NCI-H748 treated with DMSO at 0.1 percent for 48 hours (cell line): ENCODE measurements at places on chromosomes 5 and 9.
A peak's percentile ranks its signal among the peaks of the same experiment; 100 is the strongest.

DNA sequence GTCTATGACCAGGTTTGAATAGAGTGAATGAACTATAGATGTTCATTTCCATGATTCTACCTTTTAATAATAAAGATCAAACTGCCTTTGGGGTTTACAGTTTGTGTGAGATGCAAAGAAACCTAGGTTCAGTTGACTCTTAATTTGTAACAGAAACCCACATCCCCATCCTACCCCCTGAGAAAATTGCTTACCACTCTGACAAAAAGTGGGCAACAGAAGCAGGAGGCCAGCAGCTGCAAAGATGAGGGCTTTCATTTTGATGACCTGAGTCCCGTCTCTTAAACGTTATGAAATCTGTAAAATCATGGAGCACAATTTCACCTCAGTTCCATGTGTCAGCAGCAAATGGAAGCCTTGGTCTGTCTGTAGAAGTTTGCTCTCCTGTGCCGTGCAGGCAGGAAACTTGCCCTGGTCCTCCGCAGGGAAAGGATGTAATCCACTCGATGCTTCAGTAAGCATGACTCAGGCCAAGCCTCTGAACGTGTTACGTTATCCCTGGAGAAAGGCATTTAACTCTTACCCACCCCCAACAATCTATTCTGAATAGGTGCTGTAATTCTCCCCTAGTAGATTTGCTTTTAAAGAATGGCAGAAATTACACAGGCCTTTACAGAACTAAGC lies at the start of gene F2RL2:
F2RL2 (minus strand) TSS at position 431 of the 624 bp plus-strand sequence; CDS start at position 258, 173 bp downstream.
- no peak for DNase-seq

DNA sequence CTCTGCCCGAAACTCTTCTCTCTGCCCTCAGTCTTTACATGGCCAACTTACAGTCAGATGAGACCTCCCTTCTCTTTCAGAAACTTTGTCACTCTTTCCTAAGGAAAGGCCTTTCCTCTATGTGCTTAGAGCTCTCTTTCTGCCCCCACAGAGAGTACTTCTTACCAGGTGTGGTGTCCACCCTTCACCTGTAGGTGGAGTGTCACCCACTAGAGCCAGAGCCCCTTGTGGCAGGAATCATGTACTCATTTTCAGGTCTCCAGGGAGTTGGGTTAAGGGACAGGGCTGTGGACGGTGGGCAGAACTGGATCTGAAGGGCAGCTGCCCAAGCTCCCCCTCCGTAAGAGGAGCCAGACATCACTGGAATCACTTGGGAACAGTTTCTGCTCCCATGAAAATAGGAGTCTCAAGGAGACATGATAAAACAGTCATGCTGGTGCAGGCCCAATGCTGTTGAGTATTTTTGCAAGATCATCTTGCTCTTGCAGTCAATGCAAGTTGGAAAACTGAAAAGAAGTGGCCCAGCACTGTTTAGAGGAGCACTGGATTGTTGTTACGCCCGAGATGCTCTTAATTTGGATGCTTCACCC lies 436.7 kb downstream of the ZSWIM6 start:
- no peak for DNase-seq

DNA sequence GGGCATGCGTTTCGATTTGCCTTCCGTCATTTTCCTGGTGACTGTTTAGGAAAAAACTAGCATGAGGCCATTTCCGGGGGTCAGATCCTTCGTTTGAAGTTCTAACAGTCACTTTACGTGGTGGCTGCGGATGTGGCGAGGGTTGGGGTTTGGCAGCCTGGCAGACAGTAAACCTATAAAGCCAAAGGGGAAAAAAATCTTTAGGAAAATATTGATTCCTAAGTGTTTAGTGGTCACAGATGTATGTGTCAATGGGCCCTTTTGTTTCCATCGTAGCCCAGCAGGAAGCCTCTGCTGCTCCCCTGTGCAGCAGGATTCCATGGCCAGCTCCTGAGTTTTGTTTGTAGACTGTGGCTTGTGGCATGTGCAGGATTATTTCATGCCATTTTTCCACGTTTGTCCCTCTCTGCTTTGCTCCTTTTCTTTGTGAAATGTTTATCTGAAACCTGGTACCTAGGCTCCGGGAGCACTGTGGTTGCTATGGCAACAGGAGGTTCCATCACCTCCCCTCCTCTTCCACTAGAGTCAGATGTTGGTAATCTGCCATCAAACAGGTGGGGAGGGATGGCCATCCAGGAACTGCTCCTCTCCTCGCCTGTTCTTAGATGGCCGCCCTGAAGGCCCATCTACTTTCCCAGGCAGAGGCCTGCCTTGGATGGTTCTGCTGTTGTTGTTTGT lies 202.3 kb downstream of the AOPEP start:
- no peak for DNase-seq

GRCh38 chr5:27450607-27451006 lies 412.2 kb upstream of the CDH9 start:
- DNase-seq: peak; percentile 72

GRCh38 chr9:88738709-88739108 lies 203.7 kb downstream of the NXNL2 start:
- DNase-seq: no peak

- DNase-seq: peak; percentile 77
These were observed 208.4 kb downstream of the MEF2C start for GRCh38 chr5:88674356-88675167.

GRCh38 chr9:11144746-11145145 lies 531.9 kb upstream of the PTPRD start:
- DNase-seq: no peak

GRCh38 chr5:33037076-33037475 lies 326.0 kb downstream of the NPR3 start:
- DNase-seq: no peak

DNA sequence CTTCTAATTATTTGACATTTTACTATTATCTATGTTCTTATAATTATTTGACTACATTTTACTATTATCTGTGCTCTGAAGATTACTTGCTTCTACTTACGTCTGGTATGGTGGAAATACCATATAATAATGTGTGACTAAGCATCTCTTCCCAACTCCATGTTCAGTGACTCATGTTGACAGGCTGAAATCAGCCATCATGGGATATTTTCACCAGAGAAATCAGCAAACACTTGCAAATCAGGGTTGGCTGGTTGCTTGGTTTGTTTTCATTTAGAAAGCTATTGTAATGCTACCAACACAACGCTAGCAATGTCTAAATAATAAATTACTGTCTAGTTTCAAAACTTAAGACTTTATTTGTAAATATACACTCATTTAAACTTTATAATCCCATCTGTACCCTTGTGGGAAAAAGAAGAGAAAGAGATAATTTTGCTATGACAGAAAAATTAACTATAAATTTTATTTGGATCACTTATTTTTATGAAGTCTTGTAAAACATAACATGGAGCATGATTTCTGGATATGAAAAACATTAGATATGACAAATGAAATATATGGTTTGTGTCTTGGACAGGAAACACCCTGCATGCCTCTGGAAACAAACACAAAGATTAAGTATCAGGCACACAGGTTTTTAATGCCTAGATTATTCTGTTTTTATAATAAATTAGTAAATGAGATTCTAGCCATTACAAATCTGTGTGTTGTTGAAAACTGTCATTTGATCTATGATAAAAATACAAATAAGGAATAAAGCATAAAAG lies 337.6 kb downstream of the BNC2 start:
- DNase-seq: no peak

DNA sequence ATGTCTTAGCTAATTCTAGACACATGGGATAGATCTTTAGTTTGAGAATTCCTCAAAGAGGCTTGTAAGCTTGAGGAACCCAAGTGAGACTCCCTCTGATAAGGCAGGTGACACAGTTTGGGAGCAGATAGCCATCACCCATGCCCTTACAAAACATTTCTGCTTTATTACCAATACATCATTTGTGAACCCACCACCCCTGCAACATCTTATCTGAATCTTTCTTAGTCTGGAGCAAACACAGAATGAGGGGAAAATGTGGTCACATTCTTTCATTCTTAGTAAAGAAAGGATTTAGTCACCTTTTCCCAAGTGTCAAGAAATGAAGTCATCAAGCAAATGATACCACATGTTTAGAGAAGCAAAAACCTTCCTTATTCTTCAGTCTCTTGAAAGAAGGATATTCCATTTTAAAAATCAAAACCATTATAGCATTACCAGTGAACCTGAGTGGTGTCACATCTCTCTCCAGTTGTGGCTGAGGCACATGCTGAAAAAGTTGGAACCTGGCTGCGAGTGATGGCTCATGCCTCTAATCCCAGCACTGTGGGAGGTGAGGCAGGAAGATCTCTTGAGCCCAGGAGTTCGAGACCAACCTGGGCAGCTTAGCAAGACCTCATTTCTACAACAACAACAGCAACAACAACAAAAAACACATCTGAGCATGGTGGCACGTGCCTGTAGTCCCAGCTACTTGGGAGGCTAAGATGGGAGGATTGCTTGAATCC lies 65.9 kb downstream of the PRKACG start:
- no peak for DNase-seq

GRCh38 chr9:68731857-68732256 lies 26.8 kb downstream of the PIP5K1B start:
- DNase-seq: no peak

DNA sequence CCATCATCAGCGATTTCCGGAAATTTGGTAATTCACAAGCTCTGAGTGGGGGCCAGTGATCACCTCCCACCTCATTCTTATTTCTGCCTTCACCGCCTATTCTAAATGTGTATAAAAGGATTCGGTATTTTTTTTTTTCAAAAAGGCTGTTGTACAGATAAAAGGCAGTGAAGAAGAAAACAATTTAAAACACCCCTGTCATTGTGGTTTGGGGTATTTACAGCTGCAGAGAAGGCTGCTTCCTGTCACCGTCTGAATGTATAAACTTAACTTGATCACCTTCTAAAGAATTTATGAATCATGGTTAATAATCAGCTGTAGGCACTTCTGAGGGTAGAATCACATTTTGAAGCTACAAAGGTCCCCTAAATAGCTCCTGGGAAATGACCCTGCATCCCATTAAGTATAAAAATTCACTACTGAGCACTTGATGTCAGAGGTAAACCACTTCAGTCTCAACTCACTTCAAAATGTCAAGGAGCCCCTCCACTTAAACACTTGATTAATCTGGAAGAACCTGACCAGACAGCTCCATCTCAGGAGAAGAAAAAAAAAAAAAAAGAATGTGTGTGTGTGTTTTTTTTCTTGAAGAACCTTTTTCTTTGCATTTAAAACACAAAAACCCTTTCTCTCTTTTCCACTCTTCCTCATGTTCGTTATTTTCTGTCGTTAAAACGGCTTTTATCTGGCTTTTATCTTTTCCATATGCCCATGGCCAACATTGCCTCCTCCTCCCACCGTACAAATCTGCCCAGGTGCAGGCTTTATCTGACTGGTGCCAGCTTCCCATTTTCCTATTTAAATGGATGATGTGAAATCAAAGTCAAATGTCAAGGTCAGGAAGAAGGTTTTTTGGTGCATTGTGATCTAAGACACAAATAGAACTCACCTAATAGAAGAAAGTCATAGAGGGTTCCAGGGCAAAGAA lies 291.2 kb downstream of the IRX1 start:
- no peak for DNase-seq

GRCh38 chr5:154309371-154309745 lies 118.8 kb downstream of the GALNT10 start:
- no peak for DNase-seq

DNA sequence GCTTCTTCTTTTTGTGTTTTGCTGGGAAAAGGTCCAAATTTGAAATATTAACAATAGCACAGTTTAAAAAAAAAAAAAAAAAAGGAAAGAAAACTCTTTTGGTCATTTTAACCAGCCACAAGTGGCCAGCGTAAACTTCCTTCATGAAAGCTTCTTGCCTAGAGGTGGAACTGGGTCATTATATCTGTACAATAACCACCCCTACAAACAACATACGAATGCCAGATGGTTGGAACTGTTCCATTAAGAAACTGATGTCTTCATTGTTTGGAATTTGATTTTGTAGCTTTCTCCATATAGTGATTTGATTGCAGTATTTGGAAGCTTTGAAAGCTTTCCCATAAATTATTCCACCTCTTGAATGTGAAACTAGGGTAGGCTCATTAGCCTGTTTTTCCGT lies 18.3 kb upstream of the LPAR1 start:
- DNase-seq: no peak

GRCh38 chr9:87888501-87888900 lies 5.8 kb downstream of the SPATA31E1 start:
- DNase-seq: no peak

GRCh38 chr9:8036914-8037524 lies 237.4 kb upstream of the DMAC1 start:
- DNase-seq: no peak

DNA sequence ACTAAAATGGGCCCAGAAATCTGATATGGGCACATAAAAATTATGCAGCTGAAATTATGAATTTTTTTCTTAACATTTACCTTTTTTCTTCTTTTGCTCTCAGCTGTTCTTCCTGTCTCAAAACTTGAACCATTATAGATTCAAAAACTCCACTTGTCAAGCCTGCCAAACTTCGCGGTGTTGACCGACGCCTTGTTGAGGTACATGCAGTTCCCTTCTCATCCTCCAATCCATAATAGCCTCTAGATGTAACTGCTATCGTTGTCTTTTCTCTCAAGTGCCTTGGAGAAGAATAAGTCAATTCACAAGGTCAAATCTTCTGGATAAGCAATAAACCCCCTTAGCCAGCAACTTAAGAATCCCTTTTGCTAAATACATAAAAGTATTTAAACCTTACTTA lies 27.2 kb downstream of the RANBP6 start:
- DNase-seq: no peak

GRCh38 chr9:123999661-124000060 lies 11.9 kb upstream of the LHX2 start:
- no peak for DNase-seq

- no peak for DNase-seq
These were observed 58.1 kb upstream of the ZNF354A start for GRCh38 chr5:178788381-178789085.

DNA sequence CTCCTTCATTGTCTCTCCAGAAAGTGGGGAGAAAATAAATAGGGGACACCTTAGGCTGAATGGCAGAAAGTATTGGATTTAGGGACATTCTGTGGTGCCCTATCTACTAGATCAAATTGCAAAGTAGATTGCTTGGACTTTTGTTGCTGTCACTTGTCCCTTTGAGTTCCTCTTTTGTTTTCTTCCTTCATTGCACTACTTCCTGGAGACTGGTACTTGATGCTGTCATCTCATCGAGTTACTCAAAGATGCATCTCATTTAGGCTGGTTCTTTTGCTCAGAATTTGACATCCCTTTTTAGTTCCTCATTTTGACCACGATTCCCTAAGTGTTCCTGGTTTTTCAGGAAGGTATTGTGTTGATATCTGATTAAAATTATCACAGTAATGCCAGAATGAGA lies 137.6 kb downstream of the ADGRV1 start:
- no peak for DNase-seq

GRCh38 chr9:87880683-87881082 lies 2.0 kb upstream of the SPATA31E1 start:
- DNase-seq: no peak

- DNase-seq: peak; percentile 95
These were observed 191.2 kb downstream of the CDH9 start for GRCh38 chr5:26847041-26847736.

- no peak for DNase-seq
These were observed 66.4 kb upstream of the MARCHF11 start for GRCh38 chr5:16245956-16246355.

- DNase-seq: no peak
These were observed 553 bp downstream of the MAP3K1 start for GRCh38 chr5:56815658-56816545.
